ENCODE measurements at places on chromosomes 4 and X.

DNA sequence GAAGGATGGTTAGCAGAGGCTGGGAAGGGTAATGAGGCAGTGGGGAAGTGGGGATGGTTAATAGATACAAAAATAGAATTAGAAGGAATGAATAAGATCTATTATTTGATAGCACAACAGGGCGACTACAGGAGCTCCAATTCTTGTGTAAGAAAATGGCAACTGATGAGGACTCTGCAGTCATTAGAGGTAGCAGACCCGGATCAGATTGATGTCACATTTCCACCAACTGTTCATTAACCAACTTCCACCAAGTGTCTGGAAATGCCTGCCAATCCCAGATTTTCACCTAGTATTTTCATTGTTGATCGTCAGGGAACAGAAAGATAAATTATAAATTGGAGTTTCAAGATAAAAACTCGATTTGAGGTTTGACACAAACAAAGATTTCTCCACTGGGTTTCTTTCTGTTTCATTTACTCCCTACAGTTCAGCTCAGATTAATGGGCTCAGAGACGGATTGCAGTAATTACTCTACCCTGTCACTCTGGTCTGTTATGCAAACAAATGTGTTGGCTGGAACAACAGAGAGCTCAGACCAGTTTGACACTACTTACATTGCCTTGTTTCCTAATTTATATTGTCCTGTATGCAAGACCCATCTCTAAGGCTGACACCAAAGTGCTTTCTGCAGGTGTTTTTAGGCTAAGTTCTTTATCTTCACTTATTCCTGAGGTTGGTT lies 909.2 kb upstream of the PRKX start:
- no peak for DNase-seq

- no peak for DNase-seq
Measured at GRCh38 chrX:13923289-13923688, 106.4 kb upstream of the GPM6B start.

GRCh38 chrX:149898554-149898953 lies 17.6 kb downstream of the MAGEA8 start:
- DNase-seq = no peak

- no peak for DNase-seq
Measured at GRCh38 chrX:37813570-37813969, 33.7 kb downstream of the CYBB start.

DNA sequence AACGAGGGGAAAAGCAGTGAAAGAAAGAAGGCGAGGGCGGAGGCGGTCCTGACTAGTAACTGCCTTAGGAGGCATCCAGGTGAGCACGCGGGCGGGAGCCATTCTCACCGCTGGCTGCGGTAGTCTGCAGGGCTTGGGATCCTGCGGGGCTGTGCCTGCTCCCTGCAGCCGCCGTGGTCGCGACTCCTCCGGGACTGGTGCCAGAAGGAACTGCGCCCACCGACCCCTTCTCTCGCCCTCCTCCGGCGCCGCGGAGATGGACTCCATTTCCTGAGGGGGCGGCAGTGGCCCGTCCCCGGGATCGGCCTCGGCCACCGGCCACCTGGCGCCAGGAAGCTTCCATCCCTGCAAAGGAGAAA lies 543 bp downstream of the NFXL1 start:
- no peak for DNase-seq

GRCh38 chr4:168164045-168164444 lies 71.7 kb downstream of the ANXA10 start:
- DNase-seq = no peak

- DNase-seq = no peak
Measured at GRCh38 chr4:99811850-99812249, 4.8 kb upstream of the DAPP1 start.

DNA sequence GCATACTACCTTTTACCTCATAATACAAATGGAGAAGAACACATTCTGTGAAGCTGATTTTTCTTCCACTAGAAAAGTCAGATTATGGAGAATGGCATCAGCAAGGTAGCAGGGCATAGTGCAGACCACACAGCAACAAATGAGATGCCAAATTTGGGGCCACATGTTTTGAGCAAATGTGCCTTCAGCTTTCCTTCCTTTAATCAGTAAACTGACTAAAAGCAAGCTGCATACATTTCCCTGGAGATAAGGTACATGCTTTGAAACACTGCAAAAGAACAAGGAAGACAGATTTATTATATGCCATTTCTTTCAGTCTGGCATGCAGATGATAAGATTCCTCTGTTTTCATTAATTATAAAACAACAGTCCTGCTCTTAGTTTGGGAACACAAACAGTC lies 67.1 kb upstream of the GUCY1A1 start:
- no peak for DNase-seq

GRCh38 chr4:85102606-85103005 lies 136.1 kb upstream of the WDFY3 start:
- DNase-seq = no peak

GRCh38 chr4:80507077-80507476 lies 171.5 kb downstream of the CFAP299 start:
- DNase-seq = no peak

- DNase-seq = no peak
Measured at GRCh38 chr4:8238515-8239053, 31.0 kb upstream of the HTRA3 start.

DNA sequence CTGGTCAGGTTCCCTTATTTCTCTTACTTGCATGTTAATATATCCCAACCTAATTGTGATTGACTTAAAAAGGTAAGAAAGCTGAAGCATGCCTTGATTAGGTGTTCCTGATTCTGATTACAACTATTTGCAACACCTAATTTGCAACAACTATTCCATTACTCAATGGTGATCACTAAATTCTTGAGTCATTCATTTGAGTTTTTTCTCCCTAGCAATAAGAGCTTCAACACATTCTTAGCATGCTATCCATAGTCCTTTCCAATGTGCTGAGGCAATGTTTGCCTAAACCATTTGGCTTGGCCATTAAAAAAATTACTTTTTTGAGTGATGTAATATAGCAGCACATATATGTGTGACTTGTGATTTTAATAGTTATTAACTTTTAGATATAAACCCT lies 851.4 kb downstream of the TRAM1L1 start:
- no peak for DNase-seq

- DNase-seq = no peak
Measured at GRCh38 chr4:6198768-6199421, 1.5 kb downstream of the JAKMIP1 start.

- no peak for DNase-seq
Measured at GRCh38 chr4:153916273-153916755, 127.4 kb upstream of the SFRP2 start.

DNA sequence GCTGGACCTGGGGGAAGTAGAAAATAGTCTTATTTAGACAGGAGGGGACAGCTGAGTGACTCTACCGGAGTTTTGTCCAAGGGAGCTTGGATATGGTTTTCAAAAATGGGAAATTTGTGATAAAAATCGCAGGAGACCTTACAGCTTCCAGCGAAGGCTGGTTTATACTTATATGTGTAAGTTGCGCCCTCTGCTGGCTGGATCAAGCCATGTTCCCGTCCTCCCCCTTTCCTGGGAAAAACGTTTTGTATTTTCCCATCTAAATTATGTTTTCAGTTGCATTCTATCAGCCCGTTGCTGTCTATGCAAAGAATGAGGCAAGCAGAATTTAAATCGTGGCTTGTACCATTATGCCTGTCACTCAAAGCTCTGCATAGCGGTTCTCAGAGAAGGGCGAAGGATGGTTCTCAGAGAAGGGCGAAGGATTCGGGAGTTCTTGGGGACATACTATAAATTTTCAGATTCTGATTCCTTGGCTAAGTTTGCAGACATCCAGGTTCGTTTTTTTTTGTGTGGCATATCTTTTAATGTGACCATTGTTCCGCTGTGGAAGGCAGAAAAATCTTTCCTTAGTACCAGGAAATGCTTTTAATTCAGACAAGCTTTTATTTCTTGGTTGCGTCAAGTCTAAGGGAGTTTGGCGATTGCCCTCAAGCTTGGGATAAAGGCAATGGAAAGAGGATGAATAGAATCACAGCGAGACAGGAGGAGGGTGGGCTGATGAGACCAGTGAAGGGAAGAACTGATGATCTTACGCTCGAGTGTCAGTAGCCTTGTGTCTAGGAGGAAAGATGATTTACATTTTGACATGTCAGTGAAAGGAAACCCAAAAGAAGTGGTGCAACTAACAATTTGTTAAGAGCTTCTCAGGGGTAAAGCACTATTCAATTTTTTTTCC lies 128.5 kb upstream of the ARX start:
- DNase-seq = no peak

DNA sequence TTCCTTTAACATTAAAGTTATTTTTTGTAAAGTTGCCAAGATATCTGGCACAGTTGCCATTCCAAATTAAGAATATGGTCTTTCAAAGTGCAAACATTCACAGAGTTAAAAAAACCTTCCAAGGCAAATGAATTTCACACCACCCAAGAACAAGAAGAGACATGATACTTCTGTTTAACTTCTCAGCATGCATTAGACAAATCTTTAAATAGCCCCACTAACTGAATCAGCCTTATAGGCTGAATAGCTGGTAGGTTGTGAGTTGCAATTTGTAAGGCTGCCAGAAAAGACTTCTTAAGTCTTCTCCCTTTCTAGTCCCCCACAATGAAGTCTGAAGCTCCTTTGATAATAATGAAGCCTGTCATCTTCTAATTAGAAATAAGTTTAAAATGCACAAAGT lies 95.6 kb downstream of the MAPK10 start:
- DNase-seq = no peak

- DNase-seq = no peak
Measured at GRCh38 chr4:129064717-129065116, 28.6 kb downstream of the SCLT1 start.

GRCh38 chr4:125760956-125761355 lies 446.2 kb downstream of the FAT4 start:
- DNase-seq = no peak

DNA sequence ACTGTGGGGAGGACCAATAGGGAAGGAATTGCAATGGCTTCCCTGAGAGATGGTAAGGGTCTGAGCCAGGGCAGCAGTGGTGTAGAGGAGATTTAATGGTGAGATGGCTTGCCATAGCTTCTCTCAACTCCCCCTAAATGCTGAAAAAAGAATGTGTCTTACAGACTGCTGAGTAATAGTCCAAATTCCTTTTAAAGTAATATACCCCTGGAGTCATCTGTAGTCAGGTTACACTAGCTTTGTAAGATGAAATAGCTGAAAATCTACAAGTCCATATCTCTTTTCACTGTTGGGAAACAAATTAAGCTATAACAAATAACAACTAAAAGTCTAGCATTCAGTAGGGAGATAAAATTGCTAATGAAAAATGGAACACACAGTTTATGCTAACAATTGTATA lies 33.5 kb downstream of the MAPK10 start:
- DNase-seq = no peak

- no peak for DNase-seq
Measured at GRCh38 chrX:16633754-16634153, 16.2 kb upstream of the S100G start.

DNA sequence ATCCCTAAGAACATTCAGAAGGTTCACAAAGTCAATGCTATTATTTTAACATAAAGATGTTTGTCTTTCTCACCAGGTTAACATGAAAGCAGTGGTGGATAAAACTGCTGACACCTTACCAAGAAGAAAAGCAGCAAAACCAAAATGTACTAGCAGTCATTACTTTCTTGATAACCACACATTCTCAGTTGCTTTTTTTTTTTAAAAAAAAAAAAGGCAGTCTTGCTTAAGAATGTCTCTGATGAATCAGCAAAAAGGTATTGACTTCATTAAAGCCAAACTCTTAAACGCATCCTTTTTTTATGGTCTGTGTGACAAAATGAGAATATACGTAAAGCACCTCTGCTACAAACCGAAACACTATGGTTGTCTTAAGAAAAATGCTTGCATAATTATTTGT lies 31.9 kb downstream of the CDKL2 start:
- no peak for DNase-seq

DNA sequence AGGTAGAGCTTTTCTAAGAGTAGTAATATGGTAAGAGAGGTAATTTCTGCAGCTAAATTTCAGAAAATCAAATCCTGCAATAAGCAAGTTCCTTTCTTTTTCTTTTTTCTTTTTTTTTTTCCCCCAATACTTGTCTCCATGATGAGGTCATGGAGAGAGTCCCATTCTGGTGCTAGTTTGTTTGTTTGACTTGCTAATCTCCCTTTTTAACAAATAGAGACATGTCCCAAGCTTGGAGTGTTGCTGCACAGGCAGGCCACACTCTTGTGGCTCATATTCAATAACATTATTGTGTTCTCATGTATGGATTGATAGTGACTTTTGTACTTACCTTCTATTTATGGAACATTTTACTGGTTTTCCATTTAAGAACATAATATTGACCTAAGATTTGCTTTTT lies 25.5 kb downstream of the PTPN13 start:
- DNase-seq = no peak

- DNase-seq = no peak
Measured at GRCh38 chrX:72121383-72121782, 10.3 kb downstream of the RTL5 start.

GRCh38 chr4:155506745-155507144 lies 130.0 kb upstream of the MAP9 start:
- DNase-seq = no peak

GRCh38 chr4:112853662-112854256 lies 195.7 kb upstream of the ANK2 start:
- DNase-seq = no peak

DNA sequence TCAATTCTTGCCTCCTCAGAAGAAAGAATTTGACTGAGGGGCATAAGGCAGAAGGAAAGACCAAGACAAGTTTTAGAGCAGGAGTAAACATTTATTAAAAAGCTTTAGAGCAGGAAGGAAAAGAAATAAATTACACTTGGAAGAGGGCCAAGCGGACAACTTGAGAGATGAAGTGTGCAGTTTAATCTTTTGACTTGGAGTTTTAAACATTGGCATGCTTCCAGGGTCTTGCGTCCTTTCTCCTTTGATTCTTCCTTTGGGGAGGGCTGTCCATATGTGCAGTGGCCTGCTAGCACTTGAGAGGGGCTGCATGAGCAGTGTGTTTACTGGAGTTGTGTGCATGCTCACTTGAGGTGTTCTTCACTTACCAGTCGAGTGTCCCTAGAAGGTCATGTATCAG lies 275.8 kb upstream of the IL1RAPL1 start:
- no peak for DNase-seq

Data from stimulated activated CD8-positive, alpha-beta memory T cell treated with anti-CD3 and anti-CD28 coated beads, Interleukin-15, amount 100 ng/mL, for 4 hours (primary cell).